ENCODE measurements at places on chromosomes 13 and 19. TPM values are rescaled to one million over a fixed set of nuclear protein-coding genes. Genes with fewer than 3 reads are reported as not detected.

PALM gene
- 65.6 TPM for total RNA-seq

PSG11 gene
- not detected for total RNA-seq

CBY2 gene
- not detected for total RNA-seq

C19orf47 gene
- total RNA-seq: 25.4 TPM

TEX101 gene
- total RNA-seq: not detected

VSTM2B gene
- not detected for total RNA-seq

ZNF99 gene
- 0.30 TPM for total RNA-seq

FAM83E gene
- total RNA-seq: 30.0 TPM

TLE6 gene
- total RNA-seq: 4.9 TPM

CDX2 gene
- 0.14 TPM for total RNA-seq

PLA2G4C gene
- total RNA-seq: 39.8 TPM

NOTCH3 gene
- 25.4 TPM for total RNA-seq

C5AR1 gene
- total RNA-seq: 33.5 TPM

LILRA2 gene
- total RNA-seq: 0.79 TPM

LYPD3 gene
- 0.47 TPM for total RNA-seq

DAZAP1 gene
- 67.0 TPM for total RNA-seq
